ENCODE measurements at places on chromosomes 7 and 10.

GRCh38 chr10:104268713-104269645 is at the start of gene GSTO2:
Gene GSTO2, plus strand, starts transcription at chr10:104269184. Its CDS starts 5,732 bp downstream, at chr10:104274916.
- DNase-seq = peak; percentile 96

- no peak for DNase-seq
Observed at GRCh38 chr7:146116521-146117222, at the start of gene CNTNAP2. Gene CNTNAP2, plus strand, starts transcription at chr7:146116801. Its CDS starts 76 bp downstream, at chr7:146116877.

DNA sequence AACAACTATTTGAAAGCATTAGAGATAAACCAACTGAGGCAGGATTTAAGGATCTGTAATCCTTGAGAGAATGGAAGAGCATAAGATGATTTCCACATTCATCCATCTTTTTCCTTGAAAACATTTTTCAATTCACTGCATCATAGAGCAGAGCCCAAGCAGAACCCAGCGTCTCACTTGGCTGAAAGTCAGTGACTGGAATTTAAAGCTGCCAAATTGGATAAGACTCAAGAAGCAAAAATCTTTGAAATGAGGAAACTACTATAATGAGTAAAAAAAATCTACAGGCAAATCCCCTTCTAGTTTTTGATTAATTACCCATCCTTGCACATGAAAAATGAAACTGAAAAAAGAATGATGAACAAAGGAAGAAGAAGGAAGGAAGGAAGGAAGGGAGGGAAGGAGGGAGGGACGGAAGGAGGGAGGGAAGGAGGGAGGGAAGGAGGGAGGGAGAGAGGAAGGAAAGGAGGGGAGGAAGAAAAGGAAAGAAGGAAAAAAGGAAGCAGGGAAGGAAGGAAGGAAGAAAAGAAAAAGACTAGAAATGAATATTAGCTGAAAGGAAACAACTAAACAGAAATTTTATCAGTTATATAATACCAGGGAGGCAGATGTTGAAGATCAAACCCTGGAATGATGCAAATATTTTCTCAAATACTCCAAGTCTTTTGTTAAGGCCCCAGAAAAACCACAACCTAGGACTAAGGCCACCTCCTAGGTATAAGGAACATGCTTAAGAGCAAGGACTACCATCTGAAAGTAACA is 336.3 kb upstream of the MAGI2 start:
- no peak for DNase-seq

DNA sequence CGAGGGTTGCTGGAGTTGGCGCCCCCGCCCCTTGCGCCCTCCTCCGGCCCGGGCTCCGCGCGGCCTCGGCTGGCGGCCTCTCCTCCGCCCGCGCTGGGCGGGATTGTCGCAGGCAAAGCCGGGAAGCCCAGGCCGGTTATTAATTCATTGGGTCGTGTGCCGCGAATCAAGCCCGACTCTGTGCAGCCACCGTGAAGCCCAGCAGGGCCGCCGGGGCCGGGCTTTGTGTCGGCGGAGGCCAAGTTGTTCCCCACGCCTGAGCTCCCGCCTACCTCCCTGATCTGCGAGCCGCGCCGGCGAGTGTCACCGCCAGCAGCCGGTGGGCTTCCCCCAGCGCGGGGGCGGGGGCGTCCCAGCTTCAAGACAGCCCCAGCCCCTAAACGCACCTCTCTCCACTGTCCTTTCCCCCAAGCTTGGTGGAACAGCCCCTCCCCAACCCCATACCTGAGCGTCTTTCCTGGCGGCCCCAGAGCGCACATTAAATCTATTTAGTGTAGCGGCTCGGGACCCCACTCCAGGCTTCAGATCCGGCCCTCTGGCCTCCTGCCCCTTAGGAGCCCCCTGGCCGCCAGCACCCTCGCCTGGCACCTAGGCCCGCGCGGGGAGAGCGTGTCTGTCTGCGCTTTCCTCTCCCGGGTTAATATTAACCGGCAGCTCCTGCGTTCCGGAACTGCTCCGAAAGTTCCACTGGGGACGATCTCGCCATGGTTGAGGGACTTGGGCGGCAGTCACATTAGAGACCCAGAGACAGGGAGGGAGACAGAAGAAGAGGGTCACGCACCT is 3.5 kb downstream of the SHH start:
- DNase-seq = no peak

Data from activated CD4-positive, alpha-beta T cell treated with anti-CD3 and anti-CD28 coated beads, Interleukin-2, amount 50 U/mL, for 48 hours (primary cell).